PC-9 (cell line): ENCODE measurements at places on chromosomes 11 and 22.

- DNase-seq = no peak
Measured at GRCh38 chr22:35467681-35468434, 67.9 kb downstream of the MCM5 start.

- no peak for DNase-seq
Measured at GRCh38 chr22:25762147-25762546, 20.2 kb downstream of the MYO18B start.

DNA sequence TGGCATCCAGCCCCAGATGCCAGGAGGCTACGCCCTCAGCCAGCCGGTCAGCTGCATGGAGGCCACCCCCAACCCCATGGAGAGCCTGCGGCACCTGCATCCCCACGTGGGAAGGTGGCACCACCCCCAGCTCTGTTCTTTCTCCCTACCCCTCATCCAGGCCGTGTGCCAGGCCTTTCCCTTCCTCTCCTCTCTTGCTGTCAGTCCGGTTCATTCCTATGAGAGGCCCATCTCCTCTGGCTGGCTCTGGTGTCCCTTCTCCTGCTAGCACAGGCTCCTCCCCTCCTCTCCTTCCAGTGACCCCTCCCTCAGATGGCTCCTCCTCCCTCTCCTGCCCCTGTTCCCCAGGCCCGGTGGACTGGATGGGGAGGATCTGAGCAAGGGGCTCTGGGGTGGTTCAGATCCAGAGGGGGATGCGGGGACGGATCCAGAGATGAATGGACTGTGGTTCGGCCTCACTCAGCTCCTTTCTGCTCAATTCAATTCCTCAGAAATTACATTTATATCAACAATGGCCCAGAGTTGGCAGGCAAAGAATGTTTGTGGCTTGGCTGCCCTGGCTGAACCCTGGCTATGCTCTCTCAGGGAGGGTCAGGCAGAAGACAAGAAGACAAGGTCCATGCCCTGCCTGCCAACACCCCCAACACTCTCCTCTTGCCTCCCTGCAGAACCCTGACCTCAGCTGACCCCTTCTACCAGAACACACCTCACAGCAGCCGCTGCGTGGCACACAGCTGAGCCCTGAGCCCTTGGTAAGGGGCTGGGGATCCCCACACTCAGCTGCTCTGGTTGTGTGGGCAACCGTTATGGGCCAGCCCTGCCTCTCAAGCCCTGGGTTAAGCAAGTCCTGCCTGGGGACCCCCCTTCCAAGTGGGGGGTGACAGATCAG lies 18.5 kb upstream of the LRRC10B start:
- no peak for DNase-seq

DNA sequence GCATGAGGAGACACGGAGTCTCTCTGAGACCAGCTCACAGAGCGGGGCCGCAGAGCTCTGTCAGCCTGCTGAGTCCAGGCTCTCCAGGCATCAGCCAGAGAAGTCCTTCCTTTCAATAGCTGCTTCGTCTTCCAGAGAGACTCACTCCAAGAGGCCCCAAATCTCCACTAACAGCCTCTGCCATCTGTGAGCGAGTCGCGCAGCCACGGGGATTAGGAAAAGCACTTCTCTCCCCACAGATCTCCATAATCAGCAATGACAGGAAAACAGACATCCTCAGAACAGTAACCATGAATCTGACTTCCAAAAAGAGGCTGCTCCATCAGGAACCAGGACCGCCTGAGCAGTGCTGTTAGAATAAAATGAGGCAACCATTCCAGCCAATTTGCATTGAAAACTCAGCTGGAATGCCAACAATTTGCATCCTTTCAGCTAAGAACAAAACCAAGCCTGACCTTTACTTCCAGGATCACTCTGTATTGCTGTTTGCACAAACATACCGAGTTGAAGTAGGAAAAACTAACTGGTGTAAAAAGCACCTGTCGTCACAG lies 65.4 kb downstream of the SMCO4 start:
- DNase-seq = no peak

DNA sequence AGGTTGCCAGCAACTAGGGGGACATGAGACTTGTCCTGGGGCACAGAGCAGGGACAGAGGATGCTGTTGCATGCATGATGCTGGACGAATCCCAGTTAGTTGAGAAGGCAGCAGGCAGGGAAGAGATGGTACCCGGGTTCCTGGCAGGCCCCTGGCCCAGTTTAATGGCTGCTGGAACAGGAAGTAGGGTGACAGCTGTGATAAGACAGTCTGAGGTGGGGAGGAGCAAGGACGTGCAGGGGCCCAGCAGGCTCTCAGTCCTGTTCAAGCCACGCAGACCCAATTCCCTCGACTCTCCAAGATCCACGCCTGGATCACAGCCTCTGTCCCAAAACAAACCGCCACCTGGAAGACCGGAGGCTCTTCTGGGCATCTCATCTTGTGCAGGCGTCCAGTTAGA lies 32.0 kb downstream of the LRRC10B start:
- DNase-seq = no peak

GRCh38 chr11:20604295-20604803 lies 4.9 kb downstream of the SLC6A5 start:
- no peak for DNase-seq

- no peak for DNase-seq
Measured at GRCh38 chr22:50114221-50115021, 24.6 kb downstream of the MOV10L1 start.
